Stimulated activated naive CD8-positive, alpha-beta T cell treated with anti-CD3 and anti-CD28 coated beads, Interleukin-15, Interleukin-2, amounts not matched to agents 100 U/mL and 50 U/mL, for 24 hours (primary cell): ENCODE measurements at places on chromosomes 12 and 14.

DNA sequence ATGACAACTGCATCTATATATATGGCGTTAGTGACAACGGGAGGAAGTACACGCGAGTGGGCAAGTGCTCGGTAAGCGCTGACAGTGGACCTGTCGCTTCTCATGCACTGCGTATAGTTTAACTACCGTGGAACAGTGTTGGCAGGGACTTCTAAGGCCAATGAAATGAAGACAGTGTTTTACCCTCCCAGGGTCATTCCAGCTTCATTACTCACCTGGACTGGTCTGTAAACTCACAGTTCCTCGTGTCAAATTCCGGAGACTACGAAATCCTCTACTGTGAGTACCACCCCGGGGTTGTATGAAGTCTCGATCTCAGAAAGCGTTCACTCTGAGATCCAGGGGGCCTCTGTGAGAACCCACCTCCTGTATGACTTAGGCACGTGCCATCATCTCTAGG is 129.2 kb upstream of the EVL start:
- no peak for DNase-seq

DNA sequence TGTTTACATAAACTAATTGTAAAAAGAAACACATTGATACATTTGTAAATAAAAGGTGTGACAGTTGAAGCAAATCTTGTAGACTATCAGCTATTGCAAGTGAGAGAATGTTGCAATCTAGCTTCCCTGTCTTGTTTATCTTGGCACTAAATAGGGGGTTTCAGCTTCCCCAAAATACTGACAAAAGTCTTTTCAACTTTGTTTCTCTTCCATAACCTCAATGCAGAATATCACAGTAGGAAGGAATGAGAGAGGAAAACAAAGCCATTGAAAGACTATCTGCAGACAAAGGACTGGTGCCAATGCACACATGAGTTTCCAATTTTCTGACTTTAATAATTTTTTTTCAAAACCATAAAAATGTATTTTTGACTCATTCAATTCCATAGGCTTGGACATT is 886.2 kb upstream of the MGAT4C start:
- DNase-seq, result no peak

DNA sequence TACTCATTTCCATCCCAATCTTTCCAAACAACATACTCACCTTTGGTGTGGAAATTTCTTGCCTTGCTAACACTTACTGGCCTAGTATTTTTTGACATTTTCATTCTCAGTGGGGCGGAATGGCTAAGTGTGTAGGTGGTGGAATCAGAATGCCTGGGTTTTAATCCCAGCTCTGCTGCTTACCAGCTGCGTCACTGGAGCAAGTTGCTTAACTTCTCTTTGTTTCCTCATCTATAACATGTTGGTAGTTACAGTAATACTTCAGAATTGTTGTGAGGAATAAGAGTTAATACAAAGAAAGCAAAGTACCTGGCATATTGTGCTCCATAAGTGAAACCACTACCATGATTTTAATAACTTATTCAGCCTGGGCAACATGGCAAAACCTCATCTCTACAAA is 3.0 kb upstream of the FAM177A1 start:
- DNase-seq, result no peak

DNA sequence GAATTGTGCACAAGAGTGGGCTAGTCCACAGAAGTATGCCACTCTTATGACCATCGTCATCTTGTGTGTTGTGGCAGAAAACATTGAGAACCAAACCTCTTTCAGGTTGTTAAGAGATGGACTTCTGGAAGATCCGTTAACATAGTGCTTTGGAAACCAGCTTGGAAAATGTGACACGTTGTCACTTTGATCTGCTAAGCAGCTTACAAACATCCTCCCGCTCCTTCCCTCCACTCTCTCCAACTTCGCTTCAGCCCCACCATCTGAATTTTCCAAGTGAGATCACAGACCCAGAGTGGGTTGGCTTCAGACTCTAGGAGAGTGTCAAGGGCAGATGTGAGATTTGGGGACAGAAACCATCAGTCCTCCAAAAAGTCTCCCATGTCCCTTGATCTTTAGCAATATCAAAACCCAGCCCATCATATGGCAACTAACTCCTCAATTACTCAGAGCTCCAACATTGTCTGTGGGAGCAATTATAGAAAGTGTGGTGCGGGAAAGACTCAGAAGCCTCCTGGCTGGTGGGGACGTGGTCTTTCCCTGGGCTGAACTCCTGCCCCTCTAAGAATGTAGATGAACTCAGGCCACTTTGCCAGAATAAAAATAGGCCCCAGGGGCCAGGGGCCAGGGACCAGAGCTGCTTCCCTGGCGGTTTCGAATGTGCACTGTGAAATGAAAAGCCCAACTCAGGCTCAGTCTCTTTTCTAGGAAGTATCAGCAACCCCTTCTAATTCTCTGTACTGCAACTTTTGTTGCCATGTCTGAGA is 129.5 kb downstream of the SLC38A6 start:
- DNase-seq, result no peak

DNA sequence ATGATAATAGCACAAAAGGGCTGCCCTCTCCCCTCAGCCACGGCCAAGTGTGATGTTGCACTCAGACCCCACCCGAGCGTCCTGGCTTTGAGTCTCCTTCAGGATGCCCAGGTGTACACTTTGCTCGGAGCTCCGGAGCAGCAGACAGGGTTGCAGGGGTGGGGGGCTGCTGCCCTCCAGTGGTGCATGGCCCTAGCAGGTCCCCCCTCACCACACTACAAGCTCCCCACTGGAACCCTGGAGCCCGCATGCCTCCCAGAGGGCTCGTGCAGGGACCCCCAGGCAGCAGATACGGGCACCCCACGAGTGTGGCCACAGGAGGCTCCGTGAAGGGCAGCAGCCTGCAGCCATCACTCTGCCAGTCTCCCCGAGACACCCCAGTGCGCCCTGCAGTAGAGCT is 69.9 kb upstream of the C14orf180 start:
- DNase-seq, result no peak

DNA sequence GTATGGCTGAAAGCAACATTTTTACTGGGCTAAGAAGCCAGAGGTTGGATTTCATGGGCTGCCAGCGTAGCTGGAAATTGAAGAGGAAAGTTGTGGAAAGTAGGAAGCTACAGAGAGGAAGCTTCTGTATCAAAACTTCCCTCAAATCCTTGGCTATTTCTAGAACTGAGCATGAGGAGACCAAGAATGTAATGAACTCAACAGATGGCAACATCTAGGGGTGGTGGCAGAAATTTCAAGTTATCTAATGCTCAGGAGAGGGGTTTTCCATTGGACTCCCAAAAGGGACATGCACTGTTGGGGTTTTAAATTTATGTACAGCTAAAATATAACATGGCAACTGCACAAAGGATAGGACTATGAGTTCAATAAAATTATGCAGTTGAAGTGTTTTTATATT is 151.3 kb downstream of the DHRS2 start:
- no peak for DNase-seq

DNA sequence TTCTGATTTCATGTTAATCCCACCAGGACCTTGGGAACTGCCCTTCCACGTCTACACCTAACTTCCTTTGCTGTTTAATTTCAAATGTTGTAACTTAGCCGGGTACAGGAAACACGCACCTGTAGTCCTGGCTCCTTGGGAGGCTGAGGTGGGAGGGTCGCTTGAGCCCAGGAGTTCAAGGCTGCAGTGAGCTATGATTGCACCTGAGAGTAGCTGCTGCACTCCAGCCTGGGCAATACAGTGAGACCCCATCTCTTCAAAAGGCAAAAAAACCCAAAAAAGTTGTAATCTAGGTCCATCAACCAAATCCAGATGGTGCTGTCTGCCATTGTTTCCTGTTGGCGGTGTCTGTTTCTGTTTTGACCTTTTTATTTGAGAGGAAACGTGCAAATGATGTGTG is 14.5 kb downstream of the BCL7A start:
- DNase-seq, result no peak

GRCh38 chr14:77667331-77667730 is 40.5 kb downstream of the ALKBH1 start:
- no peak for DNase-seq

DNA sequence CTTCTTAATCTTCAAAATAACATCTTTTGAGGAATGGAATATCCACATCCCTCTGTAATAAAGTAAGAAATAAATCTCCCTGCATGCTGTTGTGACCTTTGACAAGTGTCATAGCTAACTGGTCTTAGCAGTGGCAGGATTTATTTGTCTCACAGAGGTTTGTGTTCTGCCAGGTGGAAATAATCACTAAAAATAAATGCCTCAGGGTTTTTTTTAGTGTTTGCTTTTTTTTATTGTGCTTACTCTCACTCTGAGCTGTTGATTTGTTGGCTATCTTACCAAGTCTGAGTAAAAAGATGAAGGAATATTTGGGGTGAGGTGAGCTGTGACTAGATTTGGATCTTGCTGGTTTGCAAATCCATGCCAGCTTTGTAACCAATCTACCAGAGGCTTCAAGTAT is 285.4 kb downstream of the ALG10B start:
- no peak for DNase-seq

DNA sequence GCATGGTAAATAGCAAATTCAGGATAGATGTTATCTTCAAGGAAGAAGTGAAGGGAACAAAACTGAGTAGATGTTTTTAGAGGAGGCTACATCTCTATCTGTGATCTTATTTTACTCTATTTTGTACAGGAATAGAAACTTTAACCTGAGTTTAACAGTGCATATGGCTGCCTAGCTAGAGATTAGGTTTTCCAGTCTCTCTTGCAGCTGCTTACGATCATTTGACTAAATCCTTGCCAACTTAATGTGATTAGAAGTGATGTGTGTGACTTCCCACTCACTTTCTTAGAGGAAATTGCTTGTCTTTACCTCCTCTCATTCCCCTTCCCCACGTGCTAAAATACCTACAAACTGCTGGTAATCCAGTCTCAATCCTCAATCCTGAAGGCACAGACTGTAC is 26.5 kb upstream of the SLC15A5 start:
- DNase-seq, result no peak
